ENCODE measurements at places on chromosomes 6 and 20. TPM values are rescaled to one million over a fixed set of nuclear protein-coding genes. Genes with fewer than 3 reads are reported as not detected.

DNA sequence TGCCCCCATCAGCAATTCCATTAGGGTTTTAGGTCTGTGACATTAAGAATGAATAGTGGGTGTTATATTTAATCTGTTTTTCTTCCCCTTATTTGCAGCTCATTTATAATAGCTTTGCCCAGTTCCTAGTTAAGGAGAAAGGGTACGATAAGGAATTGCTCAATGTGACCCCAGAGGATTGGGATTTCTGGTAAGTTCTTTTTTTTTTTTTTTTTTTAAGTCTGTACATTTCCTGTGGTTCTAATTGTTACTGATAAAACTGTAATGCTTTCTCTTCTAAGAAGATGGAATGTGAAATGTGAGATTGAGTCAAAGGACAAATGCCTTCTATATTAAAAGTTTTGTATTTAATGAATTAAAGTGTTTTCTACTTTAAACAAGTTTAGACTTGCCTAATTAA, 5.5 kb downstream of the NT5DC1 start:
- DNase-seq, result no peak

GRCh38 chr6:484086-484745, 92.7 kb downstream of the IRF4 start:
- no peak for DNase-seq

DNA sequence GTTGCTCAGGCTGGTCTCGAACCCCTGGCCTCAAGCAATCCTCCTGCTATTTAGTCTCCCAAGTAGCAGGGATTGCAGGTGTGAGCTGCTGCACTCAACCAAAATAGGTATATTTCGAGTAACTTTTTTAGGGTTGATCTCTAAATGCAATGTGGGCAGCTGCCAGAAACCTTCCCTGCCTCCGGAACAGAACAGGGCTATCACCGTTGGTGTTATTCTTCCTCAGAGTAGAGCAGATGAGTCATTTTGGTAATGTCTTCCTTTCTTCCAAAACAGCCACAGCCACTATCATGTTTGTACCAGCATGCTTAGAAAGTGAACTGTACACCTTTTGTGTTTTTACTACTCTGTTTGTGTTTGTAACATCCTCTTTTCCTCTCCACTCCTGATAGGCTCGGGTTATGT, 44.1 kb downstream of the SNX9 start:
- no peak for DNase-seq

- DNase-seq, result no peak
These were observed 4.7 kb downstream of the MMP9 start for GRCh38 chr20:46013322-46013828.

- DNase-seq, result no peak
These were observed 14.9 kb upstream of the TLDC2 start for GRCh38 chr20:36860811-36861624.

TMC2 gene
- not detected for total RNA-seq

COL20A1 gene
- not detected for total RNA-seq

GRCh38 chr6:53250176-53251032, 98.3 kb downstream of the ELOVL5 start:
- no peak for DNase-seq

ADGRB3 gene
- total RNA-seq, result 1.5 TPM

GRCh38 chr20:2866236-2866635, 7.0 kb upstream of the PTPRA start:
- no peak for DNase-seq
